ENCODE measurements at places on chromosomes 13 and 19.
A peak's percentile ranks its signal among the peaks of the same experiment; 100 is the strongest.

DNA sequence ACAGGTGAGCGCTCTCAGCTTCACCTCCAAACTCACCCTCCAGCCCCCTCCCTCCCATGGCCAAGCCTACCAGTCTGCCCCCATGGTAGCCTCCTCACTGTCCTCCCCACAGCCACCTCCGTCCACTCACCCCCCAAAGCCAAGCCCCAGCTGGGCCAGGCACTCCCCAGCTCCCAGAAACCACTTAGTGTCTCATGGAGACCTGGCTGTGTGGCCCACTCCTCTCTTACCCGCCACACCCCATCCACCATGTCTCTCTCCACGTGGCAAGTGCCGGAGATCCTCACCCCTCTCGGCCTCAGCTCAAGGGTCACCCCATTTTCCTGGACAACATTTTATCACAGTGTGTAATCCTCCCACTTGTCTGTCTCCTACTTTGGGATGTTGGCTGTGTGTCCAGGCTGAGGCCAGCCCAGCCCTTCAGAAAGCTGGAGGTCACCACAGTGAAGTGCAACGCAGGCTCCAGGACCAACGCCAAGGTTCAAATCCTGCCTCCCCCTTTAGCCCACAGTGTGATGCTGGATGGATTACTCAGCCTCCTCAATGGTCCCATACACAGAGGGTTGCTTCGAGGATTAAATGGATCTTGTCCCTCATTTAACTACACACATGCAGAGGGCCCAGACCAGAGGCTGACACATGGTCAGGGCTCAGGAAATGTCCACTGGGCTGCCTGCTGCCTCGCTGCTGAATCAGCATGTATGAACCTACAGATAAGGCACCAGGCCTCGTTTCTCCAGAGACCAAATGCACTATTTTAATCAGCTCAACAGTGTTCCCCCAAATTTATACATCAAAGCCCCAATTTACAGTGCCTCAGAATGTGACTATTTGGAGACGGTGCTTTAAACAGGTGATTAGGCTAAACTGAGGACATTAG, 71.3 kb downstream of the CEBPG start:
- no peak for DNase-seq

GRCh38 chr19:28509079-28509895, 703.7 kb downstream of the UQCRFS1 start:
- DNase-seq: no peak

- no peak for DNase-seq
Observed at GRCh38 chr13:44242766-44243165, 130.9 kb upstream of the SERP2 start.

GRCh38 chr19:35977446-35978222, 17.4 kb upstream of the SDHAF1 start:
- no peak for DNase-seq

GRCh38 chr13:21548577-21548976, 55.4 kb downstream of the MICU2 start:
- DNase-seq: no peak

GRCh38 chr13:50887151-50887550, 22.4 kb upstream of the RNASEH2B start:
- no peak for DNase-seq

DNA sequence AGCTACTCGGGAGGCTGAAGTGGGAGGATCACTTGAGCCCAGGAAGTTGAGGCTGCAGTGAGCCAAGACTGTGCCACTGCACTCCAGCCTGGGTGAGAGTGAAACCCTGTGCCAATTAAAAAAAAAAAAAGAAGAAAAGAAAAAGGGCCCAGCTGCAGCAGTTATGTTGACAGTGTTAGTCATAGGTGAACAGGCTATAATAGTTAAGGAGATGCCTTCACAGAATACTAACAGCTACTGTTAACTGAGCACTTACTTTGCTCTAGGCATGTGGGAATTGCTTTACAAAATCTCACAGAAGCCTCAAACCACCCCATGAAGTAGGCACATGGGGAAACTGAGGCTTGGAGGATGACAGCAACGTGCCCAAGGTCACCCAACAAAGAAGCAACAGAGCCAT, 3.9 kb downstream of the FBXO17 start:
- no peak for DNase-seq

- DNase-seq: no peak
Observed at GRCh38 chr19:11735375-11735774, 3.4 kb downstream of the ZNF823 start.

DNA sequence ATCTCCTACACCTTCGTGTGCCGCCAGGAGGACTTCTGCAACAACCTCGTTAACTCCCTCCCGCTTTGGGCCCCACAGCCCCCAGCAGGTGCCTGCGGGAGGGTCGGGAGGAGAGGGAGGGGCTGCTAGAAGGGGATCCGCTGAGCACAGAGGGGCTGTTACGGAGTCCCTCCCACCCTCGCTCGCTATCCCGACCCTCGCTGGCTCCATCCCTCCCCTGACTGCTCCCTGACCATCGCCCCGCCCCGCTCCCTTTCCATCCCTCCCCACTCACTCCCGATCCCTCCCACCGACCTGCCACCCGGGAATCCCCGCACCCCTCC, 780 bp downstream of the CD177 start:
- no peak for DNase-seq

DNA sequence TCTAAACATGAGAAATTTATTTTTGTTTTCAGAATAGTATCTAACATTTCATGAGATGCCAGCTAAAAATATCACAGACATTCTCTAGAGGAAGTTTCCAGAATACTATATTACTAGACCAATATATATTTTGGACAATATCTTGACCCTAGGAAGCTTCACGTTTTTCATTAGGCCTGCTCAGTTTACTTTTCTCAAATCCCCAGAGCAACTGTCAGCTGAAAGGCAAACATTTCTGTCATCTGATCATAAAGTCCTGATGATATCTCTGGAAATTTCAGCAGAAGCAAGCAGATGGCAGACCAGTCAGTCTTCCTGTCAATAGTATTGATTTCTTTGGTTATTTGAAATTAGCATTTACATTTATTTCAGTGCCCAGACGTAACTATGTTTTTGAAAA, 4.0 kb downstream of the POSTN start:
- no peak for DNase-seq

GRCh38 chr19:18051887-18052286, 34.8 kb downstream of the IL12RB1 start:
- DNase-seq: no peak

GRCh38 chr13:27281420-27281819, 10.8 kb downstream of the RASL11A start:
- DNase-seq: no peak

GRCh38 chr13:50485979-50486935, 357.2 kb downstream of the DLEU7 start:
- no peak for DNase-seq

GRCh38 chr19:10339380-10339960, at the start of gene ICAM3:
Gene ICAM3 (minus strand): TSS chr19:10339624. CDS start chr19:10339614, 10 bp downstream.
- DNase-seq: peak; percentile 37

DNA sequence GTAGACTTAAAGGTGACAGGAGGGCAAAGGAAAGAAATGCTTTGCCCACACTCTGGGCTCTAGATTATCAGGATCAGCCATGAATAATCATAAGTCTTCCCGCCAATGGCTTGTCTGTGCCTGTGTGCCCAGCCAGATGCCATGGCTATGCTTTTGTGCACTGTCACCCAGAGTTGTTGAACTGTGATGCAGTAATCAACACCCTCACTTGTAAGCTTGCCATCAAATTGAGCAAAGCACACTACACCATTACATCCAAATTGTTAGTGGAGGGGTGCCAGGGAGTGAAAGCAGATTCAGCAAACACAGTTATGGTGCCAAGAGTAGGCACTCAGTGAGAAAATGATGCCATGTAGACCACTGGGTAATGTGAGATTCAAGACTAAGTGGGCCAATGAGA, 845.3 kb upstream of the MIR17HG start:
- DNase-seq: no peak

DNA sequence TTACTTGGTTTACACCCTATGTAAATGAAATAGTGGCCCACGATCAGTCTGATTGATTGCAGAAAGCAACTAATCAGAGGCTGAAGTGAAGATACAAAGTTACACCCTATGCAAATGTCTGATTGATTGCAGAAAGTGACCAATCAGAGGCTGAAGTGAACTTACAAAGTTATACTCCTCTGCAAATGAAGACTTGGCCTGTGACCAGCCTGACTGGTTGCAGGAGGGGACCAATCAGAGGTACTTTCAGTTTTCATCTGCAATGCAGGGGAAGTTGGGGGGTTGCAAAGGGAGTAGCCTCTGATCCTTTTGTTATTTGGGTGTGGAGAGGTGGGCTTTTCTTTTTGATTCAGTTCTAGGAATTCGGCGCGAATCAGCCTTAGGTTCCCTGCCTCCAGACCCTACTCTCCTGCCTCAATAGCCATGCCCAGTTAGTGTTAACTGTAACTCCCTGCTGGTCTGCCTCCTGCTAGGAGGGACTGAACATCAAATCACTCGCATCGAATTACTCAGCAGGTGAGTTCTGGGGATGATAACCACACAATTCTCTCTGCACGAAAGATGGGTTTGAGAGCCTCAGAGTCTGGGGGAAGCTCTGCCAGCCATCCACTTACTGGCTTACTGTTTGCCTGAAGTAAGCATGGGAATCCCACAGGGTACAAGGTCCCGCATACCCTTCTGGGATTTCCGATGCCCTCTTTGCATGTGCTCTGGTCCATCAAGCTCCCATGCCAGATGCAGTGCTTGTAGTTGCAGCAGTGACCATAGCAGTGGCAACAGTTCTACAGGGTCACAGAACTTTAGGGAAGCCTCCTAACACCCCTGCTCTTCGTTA, 7.5 kb downstream of the ARL11 start:
- DNase-seq: no peak

- DNase-seq: no peak
Observed at GRCh38 chr13:100528820-100529219, 59.8 kb downstream of the GGACT start.

DNA sequence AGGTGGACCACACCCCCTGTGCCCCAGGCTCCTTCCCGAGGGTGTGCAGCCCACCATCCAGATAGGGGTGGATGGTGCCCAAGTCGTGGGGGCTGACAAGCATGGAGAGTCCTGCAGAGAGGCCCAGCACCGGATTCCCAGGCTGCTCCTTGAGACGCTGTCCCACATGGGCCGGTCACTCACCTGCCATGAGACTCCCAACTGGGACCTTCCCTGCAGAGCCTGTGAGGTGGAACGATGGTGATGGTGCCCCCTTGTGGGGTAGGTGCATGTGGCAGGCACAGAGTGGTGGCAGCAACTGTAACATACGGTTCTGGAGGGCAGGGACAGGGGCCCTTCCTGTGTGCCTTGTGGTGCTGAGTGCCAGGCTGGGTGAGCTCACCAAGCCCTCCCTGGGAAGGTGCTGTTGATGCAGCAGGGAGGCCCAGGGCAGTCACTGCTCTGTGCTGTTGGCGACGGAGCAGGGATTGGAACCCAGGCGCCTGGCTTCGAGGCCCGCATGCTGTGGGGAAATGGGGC, 33.1 kb downstream of the PPP1R37 start:
- peak; percentile 45 for DNase-seq

DNA sequence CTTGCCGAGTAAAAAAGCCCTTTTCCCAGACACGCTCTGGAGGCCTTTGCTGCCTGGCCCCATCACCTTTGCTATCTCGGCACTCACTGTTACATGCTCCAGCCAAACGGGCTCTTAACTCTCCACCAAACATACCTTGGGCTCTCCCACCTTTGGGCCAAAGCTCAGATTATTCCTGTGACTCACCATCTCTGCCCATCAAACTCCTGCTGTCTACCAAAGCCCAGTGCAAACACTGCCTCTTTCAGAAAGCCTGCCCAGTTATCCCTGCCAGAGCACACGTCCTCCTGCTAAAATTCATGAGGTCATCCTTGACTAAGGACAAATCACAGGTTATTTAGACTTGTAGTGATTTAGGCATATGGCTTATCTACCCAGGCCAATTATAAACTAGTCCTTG, 48.1 kb upstream of the SERPINE3 start:
- no peak for DNase-seq

GRCh38 chr13:25702386-25702785, 330.6 kb downstream of the ATP8A2 start:
- DNase-seq: no peak

- no peak for DNase-seq
Observed at GRCh38 chr19:15529774-15530372, 21.5 kb downstream of the CYP4F22 start.

DNA sequence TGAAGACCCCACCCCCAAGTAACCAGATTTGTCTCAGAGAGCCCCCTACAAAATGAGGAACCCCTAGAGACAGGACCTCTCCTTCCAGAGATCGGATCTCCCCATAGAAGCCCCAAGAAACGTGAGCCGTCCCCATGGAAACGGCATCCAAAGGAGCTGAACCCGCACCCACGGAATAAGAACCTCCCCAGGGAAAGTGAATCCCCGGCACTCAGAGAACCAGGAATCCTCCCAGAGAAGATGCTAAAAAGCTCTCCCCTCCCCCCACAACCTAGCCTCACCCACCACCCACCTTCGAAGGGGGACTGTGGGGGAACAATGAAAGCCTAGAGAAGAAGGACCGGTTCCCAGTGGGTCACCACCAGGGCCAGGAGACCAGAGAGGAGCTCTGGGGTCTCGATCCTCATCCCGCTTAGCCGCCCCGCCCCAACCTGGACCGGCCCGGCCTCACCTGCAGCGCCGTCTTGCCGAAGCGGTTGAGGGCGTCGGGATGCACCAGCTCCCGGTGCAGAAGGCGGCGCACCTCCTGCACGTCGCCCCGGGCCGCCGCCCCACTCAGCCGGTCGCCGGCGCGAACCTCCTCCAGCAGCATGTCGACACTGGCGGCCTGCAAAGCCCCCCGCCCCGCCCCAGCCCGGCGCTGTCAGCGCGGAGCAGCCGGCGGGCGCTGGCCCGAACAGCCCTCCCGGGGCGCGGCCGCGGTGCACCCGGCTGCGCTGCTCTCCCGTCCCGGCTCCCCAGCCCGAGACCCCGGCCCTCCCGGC, 535 bp downstream of the CDKN2D start:
- no peak for DNase-seq

DNA sequence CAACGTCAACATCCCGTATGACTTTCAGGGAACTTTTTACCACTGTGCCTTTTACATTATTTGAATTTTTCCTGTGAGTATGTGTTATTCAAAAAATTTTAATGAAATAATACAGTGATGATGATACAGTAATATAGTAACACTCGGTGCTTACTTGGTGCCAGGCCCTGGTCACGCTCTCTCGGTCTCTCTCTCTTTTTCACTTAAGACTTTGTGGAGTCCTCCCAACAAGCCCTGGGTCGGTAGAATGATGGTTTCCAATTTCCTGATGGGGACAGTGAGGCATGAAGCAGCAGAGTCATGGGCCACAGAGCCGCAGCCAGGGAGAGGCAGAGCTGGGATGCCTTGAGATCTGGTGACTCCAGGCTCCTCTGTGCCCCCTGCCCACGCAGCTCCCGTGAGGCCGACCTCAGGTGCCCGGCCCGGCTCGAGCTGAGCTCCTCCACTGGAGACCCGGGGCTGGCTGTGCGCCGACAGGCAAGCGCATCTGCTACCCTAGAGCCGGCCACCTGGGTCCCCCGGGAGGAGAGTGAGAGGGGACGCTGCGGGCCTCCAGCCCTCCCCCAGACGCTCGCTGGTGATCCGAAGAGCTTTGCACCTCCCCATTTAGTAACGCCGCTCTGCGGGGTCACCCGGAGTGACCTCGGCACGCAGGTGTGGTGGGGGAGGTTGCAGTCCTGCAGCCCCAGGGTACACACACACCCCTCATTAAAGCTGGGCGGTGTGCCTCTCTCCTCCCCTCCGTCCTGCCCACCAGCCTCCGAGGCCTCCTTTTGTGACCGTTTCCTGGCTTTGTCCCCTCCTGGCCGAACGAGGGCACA, 4.4 kb upstream of the SBK3 start:
- no peak for DNase-seq

Measured in effector CD4-positive, alpha-beta T cell (primary cell).